ENCODE measurements at places on chromosomes 6 and 20.

GRCh38 chr20:55437798-55438415, 567.4 kb downstream of the CBLN4 start:
- DNase-seq: no peak

DNA sequence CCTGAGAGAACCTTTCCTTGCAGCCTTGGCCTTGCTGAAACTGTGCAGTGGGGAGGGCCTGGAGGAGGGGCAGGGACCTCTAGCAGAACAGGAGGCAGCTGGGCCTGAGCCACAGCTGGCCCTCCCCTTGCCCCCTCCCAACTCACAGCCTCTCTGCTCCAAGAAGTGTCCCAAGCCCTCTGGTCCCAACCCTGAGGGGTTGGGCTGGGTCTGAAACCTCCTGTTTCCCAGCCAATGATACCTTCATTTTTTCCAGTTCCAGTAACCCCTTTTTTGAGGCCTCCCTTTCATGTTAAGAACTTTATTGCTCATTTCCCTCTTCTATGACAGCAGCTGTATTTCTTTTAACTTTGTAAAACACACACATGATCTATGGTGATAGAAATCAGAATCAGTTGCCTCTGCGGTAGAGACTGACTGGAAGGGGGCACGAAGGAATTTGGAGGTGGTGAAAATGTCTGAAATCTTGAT, 17.9 kb upstream of the ARMC12 start:
- no peak for DNase-seq

GRCh38 chr6:70379473-70380013, 33.8 kb upstream of the FAM135A start:
- DNase-seq: no peak

DNA sequence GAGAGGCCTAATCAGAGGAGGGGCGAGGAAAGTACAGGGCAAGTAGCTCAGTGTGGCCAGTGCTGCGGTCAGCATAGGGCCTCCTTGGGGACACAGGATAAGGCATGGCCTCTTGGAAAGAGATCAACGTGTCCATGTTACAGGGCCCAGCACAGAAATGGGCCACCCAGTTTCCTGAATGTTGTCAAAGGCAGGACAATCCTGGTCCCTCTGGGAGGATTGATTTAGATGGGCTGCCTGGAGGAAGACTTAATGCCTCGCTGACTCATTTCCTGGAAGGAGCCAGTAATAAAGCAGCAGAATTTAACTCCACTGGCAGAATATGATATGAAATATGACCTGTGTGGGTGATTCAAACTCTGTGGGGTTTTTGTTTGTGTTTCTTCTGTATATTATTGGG, 16.6 kb downstream of the DDO start:
- no peak for DNase-seq

DNA sequence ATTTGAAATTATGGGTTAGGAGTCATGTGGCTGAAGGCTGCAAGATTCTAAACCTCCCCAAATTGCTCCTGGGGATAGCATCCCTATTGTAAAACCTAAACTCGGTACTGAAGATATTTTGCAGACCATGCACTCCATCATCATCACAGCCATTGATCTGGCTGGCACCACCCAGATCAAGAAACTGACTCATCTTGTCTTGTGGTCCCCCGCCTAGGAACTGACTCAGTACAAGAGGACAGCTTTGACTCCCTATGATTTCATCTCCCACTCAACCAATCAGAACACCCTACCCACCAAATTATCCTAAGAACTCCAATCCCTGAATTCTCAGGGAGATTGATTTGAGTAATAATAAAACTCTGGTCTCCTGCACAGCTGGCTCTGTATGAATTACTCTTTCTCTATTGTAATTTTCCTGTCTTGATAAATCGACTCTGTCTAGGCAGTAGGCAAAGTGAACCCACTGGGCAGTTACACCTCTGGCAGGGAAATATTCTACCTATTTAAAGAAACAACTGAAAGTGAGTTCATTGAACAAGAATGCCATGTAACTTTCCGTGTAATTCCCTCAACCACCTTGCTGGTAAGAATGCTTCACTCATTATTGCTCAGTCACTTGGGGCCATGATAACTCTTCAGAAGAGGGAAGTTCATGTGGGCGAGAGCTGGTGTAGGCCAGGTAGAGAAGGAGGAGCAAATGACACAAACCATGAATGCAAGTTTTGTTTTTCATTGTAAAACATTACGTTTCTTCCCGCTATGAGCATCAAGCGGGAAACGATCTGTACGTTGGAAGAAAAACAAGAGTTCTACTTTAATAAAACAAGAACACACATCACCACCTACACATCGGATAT, 602.9 kb upstream of the ARID1B start:
- no peak for DNase-seq

- no peak for DNase-seq
Observed at GRCh38 chr6:67184405-67184804, 1450.7 kb upstream of the ADGRB3 start.

DNA sequence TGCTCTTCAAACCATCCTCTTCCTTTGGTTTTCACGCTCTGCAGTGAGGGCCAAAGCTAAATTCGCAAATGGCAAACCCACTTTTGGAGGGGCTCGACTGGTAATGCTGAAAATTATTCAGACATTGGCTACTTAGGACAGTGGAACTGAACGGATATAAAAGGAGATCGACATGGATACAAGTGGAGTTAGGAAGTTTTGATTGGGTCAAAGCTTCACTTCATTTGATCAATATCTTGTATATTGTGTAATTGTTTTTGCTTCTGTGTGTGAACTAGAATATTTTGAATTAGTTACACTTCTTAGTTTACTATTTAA, 1.2 kb downstream of the FAM8A1 start:
- DNase-seq: no peak

GRCh38 chr20:45950330-45950646, 15.8 kb downstream of the PCIF1 start:
- DNase-seq: no peak

DNA sequence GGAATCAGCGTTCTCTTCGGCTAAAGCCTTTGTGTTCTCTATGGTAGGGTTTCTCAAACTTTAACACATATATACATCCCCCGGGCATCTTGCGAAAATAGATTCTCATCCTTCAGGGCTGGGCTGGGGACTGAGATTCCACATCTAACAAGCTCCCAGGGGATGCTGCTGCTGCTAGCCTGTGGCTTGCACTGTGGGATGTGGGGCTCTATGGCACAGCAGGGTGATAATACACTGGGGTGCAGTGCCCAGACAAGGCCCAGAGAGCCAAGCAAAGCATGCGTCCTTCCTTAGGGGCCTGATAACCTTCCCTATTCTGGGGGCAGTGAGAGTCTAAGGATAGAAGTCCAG, 102.0 kb downstream of the LAMP5 start:
- no peak for DNase-seq

GRCh38 chr6:2429460-2429859, 184.1 kb upstream of the GMDS start:
- DNase-seq: no peak

- DNase-seq: peak; percentile 65
Observed at GRCh38 chr6:105364243-105364642, 38.6 kb downstream of the PREP start.

- no peak for DNase-seq
Observed at GRCh38 chr6:75870389-75870788, 121.3 kb downstream of the MYO6 start.

DNA sequence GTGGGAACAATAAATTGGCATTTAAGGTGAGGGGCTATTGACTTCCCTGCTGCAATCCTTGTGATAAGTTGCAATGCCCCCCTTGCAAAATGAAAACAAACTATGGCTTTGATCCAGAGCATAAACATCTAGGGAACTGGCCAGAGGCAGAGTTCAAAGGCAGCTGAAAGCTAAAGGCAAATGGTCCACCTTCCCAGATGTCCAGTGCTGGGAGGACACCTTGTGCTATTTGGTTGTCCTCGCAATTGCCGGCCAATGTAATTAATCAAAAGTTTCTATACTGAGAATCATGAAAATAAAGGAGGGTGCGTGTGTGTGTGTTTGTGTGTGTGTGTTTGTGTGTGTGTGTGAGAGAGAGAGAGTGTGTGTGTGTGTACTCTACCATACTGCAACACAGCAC, 337.4 kb downstream of the CBLN4 start:
- DNase-seq: no peak

GRCh38 chr6:108676555-108676954, 115.8 kb downstream of the FOXO3 start:
- no peak for DNase-seq

- DNase-seq: no peak
Observed at GRCh38 chr6:82687855-82688254, 324.2 kb downstream of the TPBG start.

DNA sequence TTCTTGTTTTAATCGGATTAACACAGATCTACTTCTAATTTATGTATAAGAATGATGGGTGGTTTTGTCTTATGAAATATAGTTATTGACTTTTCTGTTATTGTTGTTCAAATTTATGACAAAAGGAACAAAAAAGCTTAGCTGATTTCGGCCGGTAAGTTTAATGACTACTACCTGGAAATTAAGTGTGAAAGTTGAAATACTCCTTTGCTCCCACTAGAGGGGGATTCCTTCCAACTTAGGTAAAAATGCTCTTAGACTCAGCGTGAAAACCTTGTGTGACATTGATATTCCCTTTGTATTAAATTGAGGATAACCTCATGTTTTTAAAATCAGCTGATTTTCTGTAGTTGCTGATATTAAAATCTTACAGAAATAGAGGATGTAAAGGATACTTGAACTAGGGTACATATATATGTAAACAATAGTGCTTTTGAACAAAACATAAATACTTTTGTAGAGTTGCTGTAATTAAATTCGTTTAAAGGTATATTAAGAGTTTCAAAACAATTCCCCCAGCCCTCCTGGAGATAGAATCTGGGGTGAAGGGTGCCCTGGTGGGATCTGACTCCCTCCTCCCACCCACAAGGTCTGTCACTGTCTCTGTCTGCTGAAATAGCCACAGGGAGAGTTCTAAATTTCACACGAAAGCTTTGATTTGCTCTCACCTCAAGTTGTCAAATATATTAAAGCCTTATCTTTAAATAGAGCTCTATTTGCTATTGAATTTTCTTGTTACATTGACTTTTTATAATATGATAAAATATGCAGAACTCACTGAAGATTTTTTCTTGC, 257.5 kb downstream of the ARID1B start:
- no peak for DNase-seq

DNA sequence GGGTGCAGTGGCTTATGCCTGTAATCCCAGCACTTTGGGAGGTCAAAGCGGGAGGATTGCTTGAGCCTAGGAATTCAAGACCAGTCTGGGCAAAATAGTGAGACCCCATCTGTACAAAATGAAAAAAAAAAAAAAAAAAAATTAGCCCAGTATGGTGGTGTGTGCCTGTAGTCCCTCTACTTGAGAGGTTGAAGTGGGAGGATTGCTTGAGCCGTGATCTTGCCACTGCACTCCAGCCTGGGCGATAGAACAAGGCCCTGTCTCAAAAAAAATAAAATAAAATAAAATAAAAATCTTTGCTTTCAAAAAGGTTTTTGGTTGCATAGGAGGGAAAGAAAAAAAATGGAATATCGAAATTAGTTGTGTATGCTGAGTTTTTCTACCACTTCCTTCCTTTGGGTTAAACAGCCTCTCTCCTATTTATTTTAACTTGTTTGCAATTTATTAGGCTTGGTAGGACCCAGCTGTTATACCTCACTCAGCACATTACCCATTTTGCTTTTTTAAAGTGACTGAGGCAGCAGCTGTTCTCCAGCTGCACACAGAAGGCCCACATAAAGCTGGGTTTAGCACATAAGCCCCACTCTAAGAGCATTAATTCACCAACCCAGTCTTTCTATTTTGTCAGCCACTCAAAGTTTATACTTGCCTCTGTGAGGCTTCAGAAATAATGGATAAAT, 152.3 kb downstream of the ZFAND3 start:
- DNase-seq: no peak
